Lower leg skin (tissue), 4 donors: ENCODE measurements at places on chromosomes 5 and 9. TPM values are rescaled to one million over a fixed set of nuclear protein-coding genes. Genes with fewer than 3 reads are reported as not detected.

MRRF gene
- total RNA-seq: 45.3 TPM

NOTCH1 gene
- 83.8 TPM for total RNA-seq

GCNT4 gene
- 2.6 TPM for total RNA-seq

INSL6 gene
- not detected for total RNA-seq

NEUROG1 gene
- total RNA-seq: not detected

CHD1 gene
- total RNA-seq: 41.6 TPM

IL3 gene
- total RNA-seq: not detected

CCL27 gene
- total RNA-seq: 301 TPM

IFNA2 gene
- not detected for total RNA-seq

SERF1A gene
- total RNA-seq: 0.94 TPM

PAEP gene
- not detected for total RNA-seq

SLC23A1 gene
- total RNA-seq: 3.7 TPM

OR1J2 gene
- total RNA-seq: not detected

DBH gene
- not detected for total RNA-seq

DND1 gene
- 0.59 TPM for total RNA-seq
